Astrocyte of the spinal cord (primary cell): ENCODE measurements at places on chromosomes 16 and 17.
A peak's percentile ranks its signal among the peaks of the same experiment; 100 is the strongest.

DNA sequence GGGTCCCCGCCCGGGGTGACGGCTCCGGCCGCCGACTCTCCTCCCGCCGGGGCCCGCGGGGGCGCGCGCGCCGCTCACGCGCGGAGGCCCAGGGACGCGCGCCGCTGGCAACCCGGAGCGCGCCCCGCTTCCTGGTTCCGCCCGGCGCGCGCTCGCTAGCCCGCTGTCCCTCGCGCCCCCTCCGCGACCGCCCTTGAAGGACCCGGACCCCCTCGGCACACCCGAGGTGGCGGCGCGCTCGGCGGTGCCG lies at the start of gene STAT5B:
Gene STAT5B, minus strand, starts transcription at position 33 of the 250 bp plus-strand sequence. CDS start 44,264 bp downstream, outside the sequence.
- no peak for DNase-seq

DNA sequence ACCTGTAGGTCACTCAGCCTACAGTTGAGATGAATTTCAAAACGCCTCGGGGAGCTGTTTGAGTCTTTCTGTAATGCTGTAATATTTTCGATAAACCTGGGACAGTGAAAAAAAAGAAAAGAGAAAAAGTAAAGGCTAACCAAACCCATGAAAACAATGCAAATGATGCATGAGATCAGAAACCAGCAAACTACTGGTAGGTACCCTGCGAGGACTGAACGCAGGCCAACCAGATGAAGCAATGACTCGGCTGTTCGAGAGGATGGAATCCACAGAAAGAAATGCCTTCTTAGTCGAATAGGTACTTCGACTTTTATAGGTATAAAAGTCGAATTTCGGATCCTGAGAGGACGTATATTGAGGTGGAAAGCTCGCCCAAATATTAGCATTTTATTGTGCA lies 509 bp upstream of the ATAD5 start:
- DNase-seq = no peak

DNA sequence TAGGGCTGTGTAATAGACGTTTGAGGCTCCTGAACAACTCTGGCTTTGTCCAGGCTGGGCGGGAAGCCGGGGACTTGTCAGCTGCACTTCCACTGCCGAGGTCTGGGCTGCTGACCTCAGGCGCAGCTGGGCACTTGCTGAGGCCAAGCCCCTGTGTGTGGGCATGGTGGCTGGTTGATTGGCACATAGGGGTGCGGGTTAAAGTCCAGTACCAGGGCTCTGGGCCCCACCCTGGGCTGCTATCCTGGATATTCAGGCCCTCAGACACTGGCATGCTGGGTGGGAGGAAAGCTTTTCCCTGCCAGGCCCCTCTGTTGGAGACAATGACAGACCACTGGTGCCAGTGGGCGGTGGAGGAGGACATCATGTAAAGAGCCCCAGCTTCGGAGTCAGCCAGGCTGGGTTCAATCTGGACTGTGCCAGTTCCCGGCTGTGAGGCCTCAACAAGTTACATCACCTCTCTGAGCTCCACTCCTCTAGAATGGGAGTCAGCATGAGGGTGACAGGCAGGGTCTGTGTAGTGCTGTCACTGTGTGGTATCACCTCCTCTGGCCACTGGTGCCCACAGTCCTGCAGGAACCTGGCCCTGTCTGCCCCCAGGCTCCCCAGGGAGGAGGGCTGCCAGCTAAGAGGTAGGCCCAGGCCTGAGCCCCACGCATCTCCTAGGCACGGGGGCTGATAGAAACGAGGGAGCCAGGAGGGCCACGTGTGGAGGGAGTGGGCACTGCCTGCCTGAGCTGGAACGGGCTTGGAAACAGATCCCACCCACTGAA lies 42.5 kb downstream of the PSME3IP1 start:
- DNase-seq = no peak

DNA sequence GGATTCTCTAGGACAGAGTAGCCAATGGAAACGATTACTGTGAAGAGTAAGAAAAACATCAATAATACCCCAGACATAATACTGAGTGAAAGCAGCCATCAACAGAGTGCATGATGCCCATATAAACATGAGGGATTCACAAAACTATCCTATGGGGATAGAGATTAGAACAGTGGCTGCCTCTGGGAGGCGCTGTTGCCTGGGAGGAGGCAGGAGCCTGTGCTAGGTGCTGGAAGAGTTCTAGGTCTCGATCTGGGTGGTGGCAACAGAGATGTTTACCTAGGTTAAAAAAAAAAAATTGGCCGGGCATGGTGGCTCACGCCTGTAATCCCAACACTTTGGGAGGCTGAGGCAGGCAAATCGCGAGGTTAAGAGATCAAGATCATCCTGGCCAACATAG lies 7.9 kb downstream of the FA2H start:
- DNase-seq = no peak

DNA sequence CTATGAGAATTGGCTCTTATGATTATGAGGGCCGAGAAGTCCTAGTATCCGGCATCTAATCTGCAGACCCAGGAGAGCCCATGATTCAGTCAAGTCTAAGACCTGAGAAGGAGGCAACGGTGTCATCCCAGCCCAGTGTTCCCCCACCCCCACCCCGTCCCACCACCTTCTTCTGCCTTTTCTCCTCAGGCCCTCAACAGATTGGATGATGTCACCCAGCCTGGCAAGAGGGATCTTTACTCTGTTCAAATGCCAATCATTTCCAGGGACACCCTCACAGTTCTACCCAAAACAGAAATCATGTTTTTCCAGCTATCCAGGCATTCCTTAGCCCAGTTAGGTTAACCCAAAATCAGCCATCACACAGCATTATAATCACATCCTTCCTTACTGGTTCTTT lies 10.0 kb upstream of the GAA start:
- DNase-seq = no peak

DNA sequence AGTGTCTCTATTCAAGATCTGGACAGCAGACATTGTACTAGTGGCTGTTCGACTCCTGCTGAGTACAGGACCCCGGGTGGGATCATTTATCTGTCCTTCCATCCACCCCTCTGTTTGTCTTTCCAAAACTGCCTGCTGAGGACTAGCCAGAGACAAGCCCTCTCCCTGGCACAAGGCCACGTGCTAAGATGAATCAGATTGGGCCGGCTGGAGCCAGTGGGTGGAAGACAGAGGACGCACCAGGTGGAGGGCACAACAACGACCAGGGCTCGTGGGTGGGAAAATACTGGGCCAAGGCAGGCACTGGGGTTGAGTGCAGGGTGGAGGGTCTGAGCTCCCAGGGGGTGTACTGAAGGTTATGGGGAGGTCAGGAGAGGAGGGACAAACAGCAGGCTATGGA lies 1.4 kb upstream of the CA7 start:
- peak; percentile 16 for DNase-seq

GRCh38 chr16:183005-183404 lies 2.7 kb downstream of the HBQ1 start:
- no peak for DNase-seq

DNA sequence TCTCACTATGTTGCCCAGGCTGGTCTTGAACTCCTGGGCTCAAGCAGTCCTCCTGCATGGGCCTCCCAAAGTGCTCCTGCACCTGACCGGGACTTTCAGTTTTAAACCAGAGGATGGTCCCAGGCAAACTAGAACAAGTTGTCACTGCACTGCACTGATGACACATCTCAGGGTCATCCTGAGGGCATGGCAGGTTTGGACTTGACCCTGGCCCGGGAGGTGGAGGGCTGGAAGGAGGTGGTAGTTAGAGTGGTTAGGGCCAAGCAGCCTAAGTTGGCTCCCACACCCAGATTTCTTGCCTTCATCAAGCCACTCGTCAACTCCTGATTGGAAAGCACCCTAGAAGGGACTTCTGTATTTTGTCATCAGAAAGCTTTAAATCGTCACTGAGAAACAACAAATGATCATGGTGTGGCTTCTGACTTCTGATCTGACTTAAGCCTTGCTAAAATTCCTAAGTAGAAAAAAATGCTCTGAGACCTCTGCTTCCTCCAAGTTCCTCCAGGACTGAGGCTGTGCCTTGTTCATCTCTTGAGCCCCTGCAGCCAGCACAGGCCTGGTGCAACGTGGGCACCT lies 43.5 kb downstream of the EMP2 start:
- DNase-seq = no peak

DNA sequence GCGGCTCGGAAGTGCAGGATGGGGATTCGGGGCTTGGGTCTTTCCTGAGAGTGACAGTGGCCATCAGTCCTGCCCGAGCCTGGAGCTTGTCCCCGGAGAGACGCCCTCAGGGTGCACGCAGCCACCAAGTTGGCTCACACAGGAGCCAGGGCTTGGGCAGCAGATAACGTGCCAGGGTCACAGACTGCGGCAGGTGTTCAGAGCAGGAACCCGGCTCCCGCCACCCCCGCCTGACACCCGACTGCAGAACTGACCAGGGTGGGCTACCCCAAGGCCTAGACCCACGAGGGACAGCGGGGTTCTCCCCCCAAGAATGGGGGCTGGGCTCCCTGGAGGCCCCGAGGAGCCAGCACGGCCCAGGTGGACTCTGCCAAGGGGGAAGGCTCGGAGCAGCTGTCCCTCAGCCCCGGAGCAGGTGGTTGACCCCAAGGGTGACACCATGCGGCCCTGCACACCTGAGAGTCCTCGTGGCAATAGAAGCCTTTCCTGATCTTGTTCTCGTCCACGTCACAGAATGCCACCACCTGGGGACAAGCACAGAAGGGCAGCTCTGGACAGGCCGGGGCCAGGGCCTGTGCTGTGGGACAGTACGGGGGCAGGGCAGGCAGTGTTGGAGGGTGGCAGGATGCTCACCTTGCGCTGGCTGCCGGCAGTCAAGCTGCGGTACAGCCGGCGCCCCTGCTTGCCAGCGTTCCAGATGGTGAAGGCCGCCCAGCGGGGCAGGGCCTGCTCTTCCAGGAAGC lies 117.1 kb upstream of the ZNF750 start:
- DNase-seq = no peak

DNA sequence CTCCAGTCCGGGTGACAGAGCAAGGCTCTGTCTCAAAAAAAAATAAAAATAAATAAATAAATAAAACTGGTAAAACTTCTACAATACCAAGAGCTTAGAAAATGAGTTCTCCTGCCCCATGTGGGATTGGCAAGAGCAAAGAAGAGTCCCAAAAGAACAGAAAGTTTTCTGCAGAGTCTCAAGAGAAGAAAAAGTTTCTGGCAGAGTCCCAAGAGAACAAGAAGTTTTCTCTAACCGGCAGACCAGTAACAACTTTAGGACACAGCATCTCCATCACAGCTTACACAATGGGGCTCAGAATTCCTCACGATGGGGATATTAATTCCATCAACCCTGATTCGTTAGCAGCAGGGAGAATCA lies 1.1 kb downstream of the SLC39A11 start:
- no peak for DNase-seq
